HepG2 (cell line): ENCODE measurements at places on chromosomes 16 and 17. TPM values are rescaled to one million over a fixed set of nuclear protein-coding genes. Genes with fewer than 3 reads are reported as not detected.

DNA sequence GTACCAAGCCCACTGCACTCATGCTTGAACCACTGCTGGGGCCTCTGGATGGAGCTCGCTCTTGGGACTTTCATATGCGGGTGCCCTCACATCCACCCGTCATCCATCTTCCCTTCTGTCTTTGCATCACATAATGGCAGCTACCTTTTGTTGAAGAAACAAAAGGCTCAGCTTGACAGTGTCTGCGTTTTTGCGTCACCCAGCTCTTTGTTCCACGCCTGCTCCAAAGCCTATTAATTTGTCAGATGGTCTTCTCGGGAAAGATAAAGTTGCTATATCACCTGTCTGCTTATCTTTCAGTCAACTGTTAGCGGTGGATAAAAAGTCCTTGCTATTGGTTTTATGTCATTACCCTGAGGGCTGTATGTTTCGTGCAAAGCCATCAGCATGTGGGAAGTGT, 18.1 kb upstream of the BCO1 start:
- peaks cover 2% of the 10 kb centered on the region; the same call in 1 of the 2 replicates for H3K27me3 ChIP-seq
- 0 out of 2 replicates have a peak, but pooled peaks cover 12% of the 10 kb centered on the region for H3K4me1 ChIP-seq
- no peak for DNase-seq
- H3K27ac ChIP-seq = no peak overlapping the region
- no peak overlapping the region for H3K4me3 ChIP-seq

GRCh38 chr16:70526403-70526802, 2.8 kb downstream of the SF3B3 start:
- peaks cover 22% of the 10 kb centered on the region for H3K36me3 ChIP-seq
- peaks cover 5% of the 10 kb centered on the region; the same call in 1 of the 3 replicates for H3K27me3 ChIP-seq
- DNase-seq = no peak
- H3K4me1 ChIP-seq = peaks cover 53% of the 10 kb centered on the region
- peak overlapping the region; percentile 32 for H3K4me3 ChIP-seq

The ICAM2 gene
- total RNA-seq = 7.9 and 10.9 TPM in 2 replicates

GRCh38 chr17:66348584-66349165, 46.3 kb downstream of the PRKCA start:
- H3K27ac ChIP-seq = peak overlapping the region; percentile 27
- no peaks in the 10 kb centered on the region for H3K36me3 ChIP-seq
- peaks cover 79% of the 10 kb centered on the region for H3K4me1 ChIP-seq
- no peak overlapping the region for H3K4me3 ChIP-seq
- DNase-seq = peak; percentile 68

DNA sequence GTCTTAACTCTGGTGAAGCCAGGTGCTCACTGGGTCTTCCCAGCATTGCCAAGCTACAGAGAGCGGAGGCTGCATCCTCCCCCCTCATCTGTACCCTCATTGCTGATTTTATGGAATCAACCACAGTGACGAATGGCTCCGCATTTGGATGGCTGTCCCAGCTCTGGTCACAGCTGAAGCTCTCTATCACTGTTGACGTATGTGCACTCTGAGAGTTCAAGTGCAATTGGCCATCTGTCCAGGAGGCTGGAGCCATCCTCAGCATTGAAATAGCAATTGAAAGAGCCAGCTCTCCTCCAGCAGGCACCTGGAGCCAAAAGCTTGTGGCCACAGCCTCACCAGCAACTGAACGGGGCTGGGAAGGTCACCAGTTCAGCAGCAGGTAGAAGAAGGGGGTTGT, 494.1 kb downstream of the TMEM114 start:
- H3K27me3 ChIP-seq = no peaks in the 10 kb centered on the region
- no peak for DNase-seq
- H3K4me3 ChIP-seq = no peak overlapping the region
- no peak overlapping the region for H3K27ac ChIP-seq
- no peaks in the 10 kb centered on the region for H3K4me1 ChIP-seq

The TBC1D28 gene
- total RNA-seq = not detected in 2 replicates

The NEUROD2 gene
- not detected in 2 replicates for total RNA-seq

GRCh38 chr16:12489357-12489990, 314.2 kb downstream of the CPPED1 start:
- no peak overlapping the region for H3K27ac ChIP-seq
- no peak for DNase-seq
- H3K4me1 ChIP-seq = no peaks in the 10 kb centered on the region
- no peaks in the 10 kb centered on the region for H3K36me3 ChIP-seq
- H3K27me3 ChIP-seq = no peaks in the 10 kb centered on the region
- no peak overlapping the region for H3K4me3 ChIP-seq

DNA sequence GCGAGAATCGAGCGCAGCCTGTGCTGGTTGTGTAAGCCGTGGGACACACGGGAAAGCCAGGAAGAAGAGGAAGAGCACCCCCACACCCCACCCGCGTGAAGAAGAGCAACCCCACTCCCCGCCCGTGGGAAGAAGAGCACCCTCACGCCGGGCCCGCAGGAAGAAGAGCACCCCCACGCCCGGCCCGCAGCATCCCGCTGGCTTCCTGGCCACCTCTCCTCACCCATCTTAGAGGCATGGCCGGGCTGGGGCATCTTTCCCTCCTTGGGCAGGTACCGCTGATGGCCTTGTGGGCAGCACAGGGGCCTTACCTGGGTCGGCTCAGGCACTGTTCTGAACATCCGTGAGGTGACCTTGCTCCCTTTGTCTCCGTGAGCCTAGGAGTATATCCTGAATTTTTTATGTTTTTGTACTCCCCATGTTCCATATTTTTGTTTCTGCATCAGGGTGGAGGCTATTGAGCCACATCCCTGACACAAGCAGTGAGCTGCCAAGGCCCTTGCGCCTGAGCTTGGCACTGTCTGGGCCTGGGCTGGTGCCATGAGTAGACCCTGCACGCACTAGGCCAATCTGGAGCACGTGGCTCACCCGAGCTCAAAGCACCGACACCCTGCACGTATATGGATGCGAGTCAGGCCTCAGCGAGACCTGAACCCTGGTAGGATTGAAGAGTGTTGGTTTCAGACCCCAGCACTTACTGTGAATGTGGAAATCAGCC, 71.4 kb upstream of the KCTD5 start:
- H3K27ac ChIP-seq = no peak overlapping the region
- DNase-seq = no peak
- H3K36me3 ChIP-seq = peaks cover 15% of the 10 kb centered on the region; the same call in 2 of the 3 replicates
- no peak overlapping the region for H3K4me3 ChIP-seq
- H3K4me1 ChIP-seq = no peaks in the 10 kb centered on the region

GRCh38 chr16:31071861-31072260, 2.2 kb downstream of the ZNF668 start:
- peak overlapping the region; percentile 83 for H3K27ac ChIP-seq
- peaks cover 22% of the 10 kb centered on the region for H3K4me1 ChIP-seq
- H3K36me3 ChIP-seq = peaks cover 2% of the 10 kb centered on the region; the same call in 1 of the 2 replicates
- H3K27me3 ChIP-seq = no peaks in the 10 kb centered on the region; the same call in 2 of the 3 replicates
- DNase-seq = no peak

DNA sequence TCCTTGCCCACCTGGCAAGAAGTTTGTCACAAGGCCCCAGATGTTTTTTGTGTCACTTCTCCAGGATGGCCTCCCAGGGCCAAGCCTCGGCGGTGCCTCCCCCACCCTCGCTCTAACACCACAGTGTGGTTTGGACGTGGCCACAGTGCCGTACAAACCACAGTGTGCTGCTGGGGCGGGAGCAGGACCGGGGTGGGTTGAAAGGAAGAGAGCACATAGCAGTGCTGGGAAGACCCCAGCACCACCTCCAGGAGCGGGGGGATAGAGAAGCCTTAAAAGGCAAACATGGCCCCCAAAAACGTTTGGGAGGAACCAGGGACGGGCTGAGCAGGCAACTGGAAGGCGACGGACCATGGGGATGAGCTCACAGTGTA, 5.0 kb upstream of the BCL6B start:
- no peak for DNase-seq
- H3K36me3 ChIP-seq = no peaks in the 10 kb centered on the region; the same call in 1 of the 2 replicates
- H3K4me1 ChIP-seq = peaks cover 50% of the 10 kb centered on the region
- no peak overlapping the region for H3K27ac ChIP-seq

The TERB1 gene
- total RNA-seq = not detected in 2 replicates

- H3K36me3 ChIP-seq = no peaks in the 10 kb centered on the region
- H3K27ac ChIP-seq = no peak overlapping the region
- no peak for DNase-seq
- H3K27me3 ChIP-seq = peaks cover 13% of the 10 kb centered on the region
These were observed 39.7 kb upstream of the IRX3 start for GRCh38 chr16:54326266-54326662.

The CCL23 gene
- total RNA-seq = not detected in 2 replicates

DNA sequence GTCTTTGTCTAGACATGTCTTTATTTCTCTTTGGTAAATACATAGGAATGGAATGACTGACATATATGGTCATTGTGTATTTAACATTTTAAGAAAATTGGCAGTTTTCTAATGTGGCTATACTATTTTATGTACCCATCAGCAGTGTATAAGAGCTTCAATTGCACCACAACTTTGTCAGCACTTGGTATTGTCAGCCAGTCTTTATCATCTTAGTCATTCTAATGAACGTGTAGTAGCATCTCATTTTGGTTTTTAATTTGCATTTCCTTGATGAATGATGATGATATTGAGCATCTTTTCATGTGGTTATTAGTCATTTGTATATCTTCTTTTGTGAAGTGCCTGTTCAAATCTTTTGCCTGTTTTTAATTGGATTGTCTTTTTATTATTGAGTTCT, 239.3 kb downstream of the CEP112 start:
- peaks cover 13% of the 10 kb centered on the region; the same call in 1 of the 2 replicates for H3K4me1 ChIP-seq
- no peaks in the 10 kb centered on the region for H3K27me3 ChIP-seq
- no peak overlapping the region for H3K4me3 ChIP-seq
- DNase-seq = no peak
- H3K36me3 ChIP-seq = no peaks in the 10 kb centered on the region
- no peak overlapping the region for H3K27ac ChIP-seq

GRCh38 chr16:75626806-75627205, 3.7 kb upstream of the ADAT1 start:
- no peaks in the 10 kb centered on the region for H3K27me3 ChIP-seq
- H3K4me1 ChIP-seq = peaks cover 19% of the 10 kb centered on the region
- no peak for DNase-seq

The PRCD gene
- total RNA-seq = 0.52 TPM in 1 of 2 replicates, not detected in the other

DNA sequence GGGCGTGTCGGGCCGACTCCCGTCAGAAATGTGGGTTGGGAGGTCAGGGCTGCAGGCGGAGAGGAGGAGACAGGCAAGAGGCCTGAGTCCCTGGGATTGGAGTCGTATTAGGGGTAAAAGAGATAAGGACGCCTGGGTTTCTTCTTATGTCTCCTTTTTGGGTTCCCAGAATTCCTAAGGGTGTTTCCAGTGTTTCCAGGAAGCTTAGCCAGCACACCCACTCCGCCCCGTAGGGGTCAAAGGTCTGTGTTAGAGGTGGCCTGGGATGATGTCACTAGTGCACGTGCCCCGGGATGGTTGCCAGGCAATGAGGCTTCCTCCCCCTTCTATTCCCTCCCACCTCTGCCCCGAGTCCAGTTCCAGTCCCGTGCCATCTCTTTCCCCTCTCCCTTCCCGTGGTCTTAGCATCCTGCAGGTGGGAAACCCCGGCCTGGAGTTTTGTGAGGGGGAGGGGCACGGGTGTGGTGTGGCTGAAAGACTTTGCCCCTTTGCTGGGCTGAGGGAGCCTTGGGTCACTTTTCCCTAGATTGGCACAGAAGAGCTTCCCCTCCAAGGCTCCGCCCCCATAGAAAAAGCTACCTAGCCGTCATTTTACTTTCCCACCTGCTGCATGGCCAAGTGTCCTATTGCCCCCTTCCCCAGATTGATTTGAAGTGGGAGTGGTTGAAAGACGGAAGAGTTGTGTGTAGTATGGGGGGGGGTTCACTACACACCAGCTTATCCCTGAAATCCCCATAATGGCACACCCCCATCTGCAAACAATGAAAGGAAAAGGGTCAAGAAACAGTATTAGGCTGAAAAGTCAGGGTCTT, 2.8 kb downstream of the KDM6B start:
- H3K4me3 ChIP-seq = peak overlapping the region; percentile 84
- H3K4me1 ChIP-seq = peaks cover 59% of the 10 kb centered on the region
- no peaks in the 10 kb centered on the region for H3K27me3 ChIP-seq
- peak; percentile 99 for DNase-seq
- peak overlapping the region; percentile 92 for H3K27ac ChIP-seq
- H3K36me3 ChIP-seq = 0 out of 3 replicates have a peak, but pooled peaks cover 5% of the 10 kb centered on the region

The PIEZO1 gene
- total RNA-seq = 32.5 and 85.0 TPM in 2 replicates

The SPN gene
- 0.22 and 0.38 TPM in 2 replicates for total RNA-seq

DNA sequence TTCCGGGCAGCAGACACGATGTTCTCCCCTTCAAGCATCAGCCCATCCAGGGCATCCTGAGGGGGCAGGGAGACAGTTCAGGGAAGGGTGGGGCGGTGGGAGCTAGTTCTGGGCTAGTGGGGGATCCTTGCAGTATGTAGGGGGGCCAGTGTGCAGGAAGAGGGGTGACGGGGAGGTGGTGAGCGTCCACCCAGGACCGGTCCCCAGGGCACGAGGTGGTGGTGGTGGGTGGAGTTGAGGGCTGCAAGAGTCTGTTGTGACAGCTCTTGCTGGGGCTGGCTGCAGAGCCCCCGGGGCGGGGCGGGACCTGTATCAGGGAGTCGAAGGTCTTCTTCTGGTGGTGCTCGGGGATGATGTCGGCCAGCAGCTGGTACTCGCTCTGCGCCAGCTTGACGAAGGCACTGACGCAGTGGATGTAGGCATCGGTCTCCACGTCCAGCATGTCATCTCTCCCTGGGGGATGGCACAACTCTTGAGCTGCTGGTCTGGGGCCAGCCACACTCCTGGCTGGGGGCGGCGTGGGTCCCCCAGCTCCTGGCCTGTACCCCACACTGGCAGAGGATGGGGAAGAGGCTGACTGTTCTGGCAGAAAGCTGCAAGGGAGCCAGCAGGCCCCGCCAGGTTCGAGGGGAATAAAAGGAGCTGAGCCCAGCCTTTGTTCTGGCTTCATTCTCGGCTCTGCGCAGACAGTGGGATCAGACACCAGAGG, 10.0 kb downstream of the ZACN start:
- H3K36me3 ChIP-seq = peaks cover 77% of the 10 kb centered on the region
- no peak overlapping the region for H3K27ac ChIP-seq
- H3K27me3 ChIP-seq = no peaks in the 10 kb centered on the region
- no peak for DNase-seq

- H3K36me3 ChIP-seq = no peaks in the 10 kb centered on the region
- no peak for DNase-seq
- peaks cover 21% of the 10 kb centered on the region for H3K27me3 ChIP-seq
- H3K4me3 ChIP-seq = no peak overlapping the region
- no peak overlapping the region for H3K27ac ChIP-seq
- H3K4me1 ChIP-seq = no peaks in the 10 kb centered on the region
These were observed 20.2 kb downstream of the CRISPLD2 start for GRCh38 chr16:84839956-84840355.

The KRTAP4-7 gene
- not detected in 2 replicates for total RNA-seq

The ASGR1 gene
- total RNA-seq = 156 and 353 TPM in 2 replicates

The EFCAB5 gene
- total RNA-seq = not detected in 2 replicates

DNA sequence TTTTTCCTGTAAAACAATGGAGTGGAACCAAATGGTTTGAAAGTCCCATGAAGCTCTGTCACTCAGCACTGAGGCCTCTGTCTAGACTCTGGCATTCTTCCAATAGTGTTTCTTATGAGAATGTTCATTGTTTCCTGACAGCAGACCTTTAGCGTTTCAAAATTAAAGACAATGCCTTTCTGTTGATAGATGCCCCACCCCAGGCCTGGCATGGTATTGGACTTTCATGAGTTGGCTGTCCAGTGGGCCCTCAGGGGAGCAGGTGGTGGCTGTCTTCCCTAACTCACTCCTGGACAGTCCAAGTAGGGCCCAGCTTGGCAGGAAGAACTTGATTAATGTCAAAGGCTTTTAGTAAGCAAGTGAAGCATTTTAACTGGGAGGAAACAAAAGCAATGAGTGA, 186.5 kb upstream of the CCL2 start:
- H3K4me3 ChIP-seq = no peak overlapping the region
- no peaks in the 10 kb centered on the region; the same call in 1 of the 2 replicates for H3K27me3 ChIP-seq
- H3K27ac ChIP-seq = no peak overlapping the region

GRCh38 chr17:75877752-75878173, 618 bp downstream of the TRIM47 start:
- peaks cover 46% of the 10 kb centered on the region for H3K4me1 ChIP-seq
- peak; percentile 68 for DNase-seq
- peak overlapping the region; percentile 99 for H3K27ac ChIP-seq
- H3K27me3 ChIP-seq = no peaks in the 10 kb centered on the region
- H3K36me3 ChIP-seq = peaks cover 3% of the 10 kb centered on the region; the same call in 1 of the 2 replicates

The CIBAR2 gene
- not detected in 2 replicates for total RNA-seq

The KRTAP4-4 gene
- total RNA-seq = not detected in 2 replicates
